ENCODE measurements at places on chromosomes 2 and 18.

DNA sequence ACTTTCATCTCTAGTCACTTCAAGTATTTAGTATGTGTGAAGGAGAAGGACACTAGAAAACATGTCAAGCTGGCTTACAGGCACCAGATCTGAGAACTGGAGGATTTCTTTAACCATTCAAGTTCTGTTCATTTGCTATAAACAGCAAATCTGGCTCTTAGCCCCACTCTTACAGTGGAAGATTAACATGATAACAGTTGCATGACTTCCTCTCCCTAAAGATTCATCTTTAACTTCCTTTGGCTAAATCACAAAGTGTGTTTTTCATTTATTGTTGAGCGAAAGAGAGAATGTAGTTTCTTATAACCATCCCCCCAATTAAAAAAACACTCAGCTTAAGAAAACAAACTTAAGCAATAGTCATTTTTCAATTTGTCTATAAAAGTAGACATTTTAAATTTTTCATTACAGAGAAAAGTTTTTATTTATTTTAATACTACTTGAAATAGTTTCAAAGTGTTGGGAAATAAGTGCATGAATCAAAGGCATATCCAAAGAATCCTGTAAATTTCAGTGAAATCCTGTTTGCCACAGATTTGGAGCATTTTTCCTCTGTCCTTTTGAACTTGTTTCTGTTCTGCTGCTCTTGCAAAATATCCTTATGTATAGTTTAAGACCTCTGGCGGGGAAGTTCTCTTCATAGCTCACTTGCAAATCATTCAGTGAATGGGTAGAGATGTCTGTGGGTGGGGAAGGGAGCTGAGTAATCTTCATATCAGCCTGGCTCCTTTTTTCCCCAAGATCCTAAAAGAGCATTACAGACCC is 241.0 kb upstream of the RBBP8 start:
- DNase-seq = no peak

- DNase-seq = peak; percentile 83
These were observed at the start of gene LIPG for GRCh38 chr18:49561289-49562193. TSS of gene LIPG (plus strand) at chr18:49562057. CDS start at chr18:49562309, 252 bp downstream.

DNA sequence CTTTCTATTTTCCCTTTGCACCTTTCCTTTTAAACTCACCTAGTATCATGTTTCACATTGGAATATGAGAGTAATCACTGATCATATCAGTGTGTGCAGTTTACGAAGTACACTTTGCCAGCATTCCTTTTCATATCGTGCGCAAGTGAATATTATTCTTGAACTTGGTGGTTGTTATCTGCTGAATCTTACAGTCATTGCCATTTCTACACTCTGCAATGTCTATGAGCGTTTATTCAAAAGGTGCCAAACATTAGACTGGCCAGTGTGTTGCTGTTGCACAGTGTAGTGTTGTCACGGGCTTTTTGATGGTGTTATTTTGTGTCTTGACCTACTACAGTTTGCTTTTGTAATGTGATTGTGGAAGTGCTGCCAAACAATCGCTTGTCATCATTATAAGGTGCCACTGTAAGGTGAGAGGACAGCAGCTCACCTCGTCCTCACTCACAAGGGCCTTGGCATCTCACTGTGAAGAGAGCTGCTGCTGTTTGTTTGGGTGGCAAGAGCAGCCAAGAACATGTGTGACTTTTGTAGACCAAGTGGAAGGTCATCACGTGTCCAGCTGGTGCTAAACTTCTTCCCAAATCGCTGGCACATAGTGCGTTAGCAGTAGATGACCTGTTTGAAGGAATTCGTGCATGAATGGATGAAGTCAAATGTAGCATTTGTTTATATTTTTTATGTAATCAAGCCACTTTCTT is 113.3 kb downstream of the MYO1B start:
- no peak for DNase-seq

DNA sequence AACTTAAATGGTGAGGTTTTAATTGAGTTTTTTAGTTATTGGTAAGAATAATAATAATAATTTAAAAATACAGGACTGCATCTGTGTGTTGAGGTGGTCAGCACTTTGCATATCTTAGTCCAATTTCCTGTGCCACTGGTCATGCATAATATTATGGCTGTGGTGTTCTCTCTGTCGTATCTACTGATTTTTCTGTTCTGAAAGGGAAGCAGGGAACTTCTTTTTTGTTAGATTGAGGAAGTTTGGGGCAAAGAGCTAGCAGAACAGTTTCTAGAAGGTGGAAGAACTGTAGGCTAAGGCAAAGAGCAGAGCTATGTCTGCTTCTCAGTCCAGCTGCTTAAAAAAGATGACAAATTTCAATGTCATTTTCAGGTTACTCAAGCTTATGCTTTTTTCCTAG is 74.3 kb downstream of the XRCC5 start:
- DNase-seq = no peak

DNA sequence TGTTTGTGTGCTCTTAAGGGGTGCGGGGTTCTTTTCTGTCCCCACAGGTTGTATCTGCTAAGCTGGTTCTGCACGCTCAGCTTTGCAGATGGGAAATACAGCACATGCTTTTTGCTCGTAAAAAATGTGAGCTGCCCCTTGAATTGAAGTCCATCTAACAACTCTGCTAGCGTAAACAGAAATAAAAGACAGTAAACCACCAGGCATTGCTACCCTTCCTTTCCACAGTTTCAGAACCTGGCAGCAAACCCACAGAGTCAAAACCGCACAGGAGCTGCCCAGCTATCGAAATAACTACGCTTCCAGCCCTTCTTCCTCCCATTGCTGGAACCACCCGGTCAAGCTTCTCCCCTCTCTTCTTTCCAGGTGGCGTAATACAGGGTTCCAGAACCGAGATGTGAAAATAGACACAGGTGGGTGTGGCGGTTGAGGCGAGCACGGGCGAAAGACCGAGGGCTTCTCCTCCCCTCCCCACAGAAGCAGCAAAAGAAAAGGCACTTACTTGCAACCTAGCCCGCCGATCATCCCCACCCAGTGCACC is 479 bp downstream of the SCN9A start:
- DNase-seq = peak; percentile 6

GRCh38 chr2:174325373-174326160 is 9.2 kb upstream of the SP9 start:
- no peak for DNase-seq

DNA sequence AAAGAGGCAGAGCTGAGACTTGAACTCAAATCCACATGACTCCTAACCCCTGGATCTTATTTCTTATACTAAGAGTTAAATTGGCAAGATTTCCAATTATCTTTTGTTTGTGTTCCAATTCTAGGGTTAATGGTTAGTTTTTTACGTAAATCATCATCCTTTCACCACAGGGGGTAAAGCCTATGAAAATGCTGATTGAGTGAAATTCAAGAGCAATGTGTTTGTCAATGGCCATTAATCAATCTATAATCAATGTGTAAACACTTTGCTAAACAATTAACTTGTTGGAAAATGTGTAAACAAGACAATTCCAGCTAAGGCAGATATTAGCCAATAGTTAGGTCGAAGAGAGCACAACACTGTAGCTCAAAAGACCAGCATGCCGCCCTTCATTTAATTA is 376.5 kb upstream of the ACVR2A start:
- no peak for DNase-seq

GRCh38 chr2:128585706-128586105 is 267.0 kb upstream of the HS6ST1 start:
- DNase-seq = no peak

DNA sequence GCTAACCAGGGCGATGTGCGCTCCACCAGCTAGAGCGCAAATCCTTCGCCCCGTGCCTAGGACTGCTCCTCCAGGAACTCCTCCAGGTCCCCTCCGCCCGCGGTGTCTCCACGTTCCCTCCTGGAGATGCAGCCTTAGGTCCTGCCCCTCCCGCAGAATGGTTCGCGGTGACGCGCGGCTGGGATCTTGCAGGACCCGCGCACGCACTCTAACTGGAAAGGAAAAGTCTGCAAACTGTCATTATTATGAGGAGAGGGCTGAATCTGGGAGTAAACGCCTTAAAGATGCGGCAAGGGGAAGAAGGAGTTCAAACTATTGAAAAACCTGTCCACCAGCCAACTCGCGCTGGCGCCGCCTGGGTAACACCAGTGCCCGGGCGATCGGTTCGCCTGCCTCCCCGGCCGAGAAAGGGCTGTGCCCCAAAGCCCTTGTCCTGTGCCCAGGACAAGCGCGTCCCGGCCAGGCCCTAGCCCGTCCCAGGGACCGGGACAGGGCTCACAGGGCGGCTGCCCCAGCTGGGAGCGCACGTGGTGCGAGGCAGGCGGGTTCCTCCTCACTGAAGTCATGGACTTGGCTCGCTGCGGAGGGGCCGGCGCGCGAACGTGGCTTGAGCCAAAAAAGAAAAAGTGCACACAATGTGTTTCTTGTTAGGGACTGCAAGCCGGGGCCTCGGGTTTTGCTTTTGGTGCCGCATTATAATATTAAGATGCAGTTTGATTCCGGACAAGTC is 5.5 kb upstream of the ID2 start:
- peak; percentile 61 for DNase-seq

DNA sequence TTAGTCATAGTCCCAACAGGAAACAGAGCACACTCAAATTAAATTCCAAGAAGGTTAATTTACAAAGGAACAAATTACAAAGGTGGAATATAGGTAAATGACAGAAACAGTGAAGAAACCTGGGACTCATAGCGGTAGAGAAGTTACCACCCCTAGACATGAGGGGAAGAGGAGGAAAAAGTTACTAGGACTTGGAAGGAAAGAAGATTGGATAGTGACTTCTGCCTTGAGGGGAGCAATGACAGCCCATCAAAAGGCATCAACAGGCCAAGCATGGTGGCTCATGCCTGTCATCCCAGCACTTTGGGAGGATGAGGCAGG is 2.4 kb upstream of the PDE11A start:
- DNase-seq = no peak

GRCh38 chr2:135021618-135022017 is 25.6 kb downstream of the MAP3K19 start:
- no peak for DNase-seq

- no peak for DNase-seq
These were observed 9.5 kb upstream of the KDSR start for GRCh38 chr18:63376538-63376937.

GRCh38 chr18:43772907-43773306 is 495.6 kb upstream of the SYT4 start:
- DNase-seq = no peak

GRCh38 chr2:69118609-69119008 is 105.6 kb downstream of the ANTXR1 start:
- no peak for DNase-seq

DNA sequence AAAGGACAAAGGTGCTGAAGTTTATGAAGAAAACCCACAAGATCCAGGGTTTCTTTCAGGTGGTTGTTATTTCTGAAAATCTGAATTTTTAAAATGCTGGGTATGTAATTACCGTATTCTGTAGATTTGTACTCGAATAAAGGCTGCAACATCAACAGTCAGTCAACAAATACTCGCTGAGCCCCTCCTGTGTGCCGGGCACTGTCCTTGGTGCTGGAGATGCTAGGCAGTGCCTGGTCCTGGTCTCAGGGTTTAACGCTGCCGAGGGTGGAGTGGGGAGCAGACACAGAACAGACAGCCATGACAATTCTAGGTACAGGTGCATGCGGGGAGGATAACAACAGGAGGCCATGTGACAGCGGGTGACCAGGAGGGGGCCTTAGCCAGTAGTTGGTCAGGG is 27.2 kb upstream of the PDIA6 start:
- no peak for DNase-seq

DNA sequence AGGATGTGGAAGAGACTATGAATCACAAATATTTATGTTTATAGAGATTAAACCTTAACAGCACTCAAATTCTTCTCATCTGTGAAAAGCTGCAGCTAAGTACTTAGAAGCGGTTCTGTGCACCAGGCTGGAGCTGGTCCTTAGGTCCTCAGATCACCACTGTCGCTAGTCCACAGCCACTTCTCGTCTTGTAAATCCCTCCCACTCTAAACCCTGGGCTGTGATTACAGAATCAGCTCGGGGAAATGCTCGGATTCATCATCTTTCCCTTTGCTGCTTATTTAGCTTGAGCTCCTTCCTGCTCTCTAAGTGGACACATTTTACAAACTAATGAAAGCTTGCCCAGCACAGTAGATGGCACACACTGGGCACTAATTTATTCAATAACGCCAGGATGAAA is 61.7 kb downstream of the RNF152 start:
- DNase-seq = no peak

Data from Calu3 (cell line).